T-helper 2 cell (primary cell): ENCODE measurements at places on chromosomes 6 and 20.

GRCh38 chr6:117605169-117605826, 3.0 kb upstream of the GOPC start:
- peak; percentile 79 for DNase-seq

GRCh38 chr6:131336596-131336995, 201.3 kb downstream of the AKAP7 start:
- no peak for DNase-seq

DNA sequence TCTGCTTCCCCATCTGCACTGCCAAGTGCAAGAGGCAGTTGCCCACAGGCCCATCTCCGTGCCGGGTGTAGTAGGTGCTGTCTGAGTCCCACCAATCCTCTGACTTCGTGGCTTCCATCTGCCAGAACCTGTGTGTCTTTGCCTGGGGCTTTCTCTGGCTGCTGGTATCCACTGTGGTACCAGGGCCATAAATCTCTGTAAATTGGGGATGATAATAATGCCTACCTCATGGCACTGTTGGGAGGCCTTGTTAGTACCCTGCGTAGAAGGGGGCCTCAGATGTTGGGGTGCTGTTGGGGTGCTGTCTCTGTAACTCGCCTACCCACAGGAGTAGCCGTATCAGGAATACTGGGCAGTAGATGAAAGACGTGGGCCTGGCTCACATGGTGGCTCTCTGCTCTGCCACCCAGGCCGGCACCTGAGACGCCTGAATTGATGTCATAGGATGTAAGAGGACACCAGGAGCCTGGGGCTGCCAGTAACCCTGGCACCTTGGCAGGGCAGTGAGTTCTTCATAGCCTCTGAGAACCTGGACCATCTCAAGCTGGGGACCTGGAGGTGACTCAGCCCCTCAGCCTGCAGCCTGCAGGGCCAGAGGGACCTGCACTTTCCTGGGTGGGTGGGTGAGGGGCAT, 94.1 kb upstream of the RNF24 start:
- no peak for DNase-seq

DNA sequence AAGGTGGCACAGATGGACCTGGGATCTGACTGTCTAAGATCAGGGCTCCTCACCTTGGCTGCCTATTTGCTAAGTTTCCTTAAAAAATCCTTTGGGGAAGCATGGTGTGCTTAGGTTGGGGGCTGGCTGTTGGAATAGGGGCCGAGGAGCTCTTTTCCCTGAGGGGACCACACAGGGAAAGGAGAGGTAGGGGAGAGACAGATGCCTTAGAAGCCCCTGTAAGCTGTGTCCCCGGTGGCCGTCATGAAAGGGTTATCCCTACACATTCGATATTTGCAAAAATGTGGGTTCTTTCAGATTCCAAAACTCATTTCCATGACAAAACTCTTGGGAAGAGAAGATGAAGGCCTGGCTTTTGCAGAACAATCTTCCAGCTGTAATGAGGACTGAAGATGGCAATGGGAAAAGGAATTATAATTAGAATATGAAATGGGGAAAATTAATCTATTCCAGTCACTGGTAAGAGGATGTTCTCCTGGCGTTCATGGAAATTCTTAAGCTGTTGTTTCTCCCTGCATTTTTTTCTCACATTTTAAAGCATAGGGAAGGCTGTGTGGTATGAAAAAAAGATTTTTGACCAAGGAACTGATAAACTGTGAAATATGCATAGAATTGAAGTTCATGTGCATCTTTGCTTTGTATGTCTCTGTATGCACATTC, 53.8 kb downstream of the TOX2 start:
- DNase-seq: no peak

GRCh38 chr20:4261333-4262284, 246.3 kb upstream of the RNF24 start:
- no peak for DNase-seq

DNA sequence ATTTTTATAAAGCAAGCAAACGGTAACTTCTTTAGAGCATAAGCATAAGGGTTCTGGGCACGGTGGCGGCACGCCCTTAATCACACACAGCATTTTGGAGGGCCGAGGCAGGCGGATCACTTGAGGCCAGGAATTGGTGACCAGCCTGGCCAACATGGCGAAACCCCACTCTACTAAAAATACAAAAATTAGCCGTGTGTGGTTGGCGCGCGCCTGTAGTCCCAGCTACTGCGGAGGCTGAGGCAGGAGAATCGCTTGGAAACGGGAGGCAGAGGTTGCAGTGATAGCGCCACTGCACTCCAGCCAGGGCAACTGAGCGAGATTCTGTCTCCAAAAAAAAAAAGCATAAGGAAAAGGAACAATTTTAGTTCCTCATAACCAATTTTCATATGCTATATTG, 2.6 kb downstream of the SENP6 start:
- DNase-seq: no peak

DNA sequence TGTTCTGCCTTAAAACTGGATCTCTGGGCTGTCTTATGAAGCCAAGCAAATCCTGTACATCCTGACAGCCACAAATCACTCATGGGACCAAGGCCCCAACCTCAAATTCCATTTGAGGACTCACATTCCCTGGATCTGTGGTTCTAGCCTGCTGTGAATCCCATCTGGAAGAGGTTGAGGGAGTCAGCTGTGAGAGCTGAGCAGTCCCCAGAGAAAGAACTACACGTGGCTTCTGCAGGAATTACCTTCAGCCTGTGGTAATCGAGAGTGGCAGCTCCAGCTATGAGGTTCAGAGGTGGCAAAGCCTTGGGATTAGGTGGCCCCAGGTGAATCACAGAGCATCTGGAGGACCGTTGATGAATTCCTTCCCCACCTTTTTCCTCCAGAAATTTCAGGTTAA, 245.2 kb downstream of the SLC24A3 start:
- no peak for DNase-seq

- DNase-seq: no peak
These were observed 91.7 kb downstream of the BMP7 start for GRCh38 chr20:57174737-57175136.

- no peak for DNase-seq
These were observed 4.2 kb downstream of the IL17A start for GRCh38 chr6:52190409-52190808.

GRCh38 chr6:140134224-140134623, 759.8 kb upstream of the CITED2 start:
- DNase-seq: no peak

DNA sequence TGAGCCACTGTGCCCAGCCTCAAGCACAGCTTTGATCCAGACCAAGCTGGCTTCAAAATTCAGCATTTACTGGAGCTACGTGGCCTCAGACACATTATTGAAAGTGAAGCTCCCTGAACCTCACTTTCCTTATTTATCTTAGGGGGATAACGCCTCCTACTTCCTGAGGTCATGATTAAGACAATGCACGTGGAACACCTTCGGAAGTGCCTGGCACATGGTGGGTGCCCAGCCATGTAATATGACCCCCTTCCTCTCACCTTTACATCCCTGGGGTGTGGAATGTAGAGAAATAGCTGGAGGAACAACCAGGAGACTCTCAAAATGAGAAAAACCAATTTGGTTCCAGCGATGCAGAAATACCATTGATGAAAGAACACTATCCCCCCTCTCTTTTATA, 1.6 kb upstream of the CLPS start:
- DNase-seq: no peak

DNA sequence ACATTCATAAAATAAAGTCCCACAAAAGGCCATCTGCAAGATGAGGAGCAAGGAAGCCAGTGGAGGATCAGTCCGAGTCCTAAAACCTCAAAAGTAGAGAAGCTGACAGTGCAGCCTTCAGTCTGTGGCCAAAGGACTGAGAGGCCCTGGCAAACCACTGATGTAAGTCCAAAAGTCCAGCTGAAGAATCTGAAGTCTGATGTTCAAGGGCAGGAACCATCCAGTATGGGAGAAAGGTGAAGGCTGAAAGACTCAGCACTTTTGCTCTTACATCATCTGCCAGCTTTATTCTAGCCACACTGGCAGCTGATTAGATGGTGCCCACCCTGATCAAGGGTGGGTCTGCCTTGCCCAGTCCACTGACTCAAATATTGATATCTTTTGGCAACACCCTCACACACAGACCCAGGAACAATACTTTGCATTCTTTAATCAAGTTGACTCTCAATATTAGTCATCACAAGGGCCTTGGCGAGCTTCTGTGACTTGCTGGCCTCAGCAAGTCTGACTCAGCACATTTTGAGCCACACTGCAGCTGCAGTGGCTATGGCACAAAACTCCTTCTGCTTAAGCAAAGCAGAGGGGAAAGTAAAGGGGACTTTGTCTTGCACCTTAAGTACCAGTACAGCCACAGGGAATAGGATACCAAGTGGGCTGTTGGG, 1370.3 kb upstream of the CITED2 start:
- DNase-seq: peak; percentile 55

GRCh38 chr20:38373231-38373867, 27.1 kb downstream of the LBP start:
- no peak for DNase-seq

- no peak for DNase-seq
These were observed 19.9 kb downstream of the PMEPA1 start for GRCh38 chr20:57689745-57690481.

GRCh38 chr6:122476131-122476530, 4.5 kb upstream of the SERINC1 start:
- DNase-seq: no peak

GRCh38 chr6:92117800-92118199, 1301.6 kb downstream of the EPHA7 start:
- no peak for DNase-seq

DNA sequence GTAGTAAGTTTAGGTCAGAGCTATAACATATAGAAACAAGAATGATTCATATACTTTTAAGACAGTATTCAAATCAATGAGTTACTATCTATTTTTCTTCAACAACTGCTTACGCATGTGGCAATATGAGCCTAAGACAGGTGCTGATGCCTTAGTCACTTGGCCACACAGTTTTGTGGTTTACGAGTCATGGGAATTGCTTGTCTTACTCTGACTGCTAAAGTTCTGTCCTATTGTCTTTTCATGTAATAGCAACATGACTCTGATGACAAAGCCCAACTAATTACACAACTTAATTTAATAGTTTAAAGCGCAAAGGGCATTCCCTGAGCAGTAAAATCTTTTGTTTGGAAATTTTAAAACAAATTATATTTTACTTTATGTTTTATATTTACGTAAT, 159.3 kb upstream of the CENPW start:
- peak; percentile 12 for DNase-seq

GRCh38 chr6:53461696-53462095, 83.2 kb downstream of the GCLC start:
- DNase-seq: no peak

- DNase-seq: no peak
These were observed 120.5 kb downstream of the SOD2 start for GRCh38 chr6:159572439-159573110.

DNA sequence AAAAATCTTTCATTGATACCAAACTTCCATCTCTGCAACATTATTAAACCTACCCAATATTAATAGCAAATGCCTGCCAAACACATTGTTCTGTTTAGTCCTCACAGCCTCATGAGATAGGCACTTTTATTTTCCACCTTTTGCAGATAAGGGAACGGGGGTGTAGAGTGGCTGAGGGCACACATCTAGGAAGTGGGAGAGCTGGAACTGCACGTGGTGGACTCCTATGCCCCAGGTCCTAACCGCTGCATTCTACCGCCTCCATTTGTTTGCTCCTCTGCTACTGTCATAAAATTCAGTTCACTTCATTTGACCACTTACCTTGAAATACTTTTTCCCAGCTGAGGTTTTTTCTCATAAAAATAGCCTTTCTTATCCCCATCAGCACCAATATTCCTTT, 7.6 kb downstream of the FAM217A start:
- no peak for DNase-seq

DNA sequence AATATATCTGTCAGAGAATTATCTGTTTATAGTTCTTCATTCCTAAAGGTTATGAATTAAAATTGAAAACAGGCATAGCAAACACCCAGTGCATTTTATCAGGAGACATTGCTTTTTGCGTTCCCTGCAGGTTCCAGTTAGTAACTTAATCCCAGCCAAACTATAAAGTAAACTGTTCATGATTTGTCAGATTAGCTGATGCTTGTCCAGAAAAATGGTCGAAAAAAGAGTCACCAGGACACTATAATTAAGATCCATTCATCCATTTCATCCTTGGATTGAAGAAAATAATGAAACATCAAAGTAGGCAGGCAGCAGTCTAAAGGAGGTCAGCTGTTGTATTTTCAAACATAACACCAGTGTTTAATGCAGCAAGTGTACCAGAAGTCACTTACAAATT, 75.9 kb downstream of the EPHA7 start:
- no peak for DNase-seq

DNA sequence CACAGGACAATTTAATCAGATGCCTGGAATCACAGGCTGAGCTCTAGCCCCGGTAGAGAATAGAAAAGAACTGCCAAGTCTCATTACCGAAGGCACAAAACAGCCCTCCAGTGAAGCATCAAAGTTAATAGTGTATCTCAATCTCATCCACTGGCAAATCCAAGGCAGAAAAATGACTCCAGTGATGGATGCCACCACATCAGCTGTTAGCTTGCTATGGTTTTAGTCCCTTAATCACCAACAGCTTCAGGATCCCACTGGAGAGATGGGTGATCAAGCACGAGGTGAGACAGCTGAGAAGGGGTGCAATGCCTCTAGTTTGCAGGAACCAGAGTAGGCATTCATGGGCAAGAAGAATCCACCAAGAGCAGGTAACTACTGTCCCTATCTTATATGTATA, 81.8 kb downstream of the STK35 start:
- DNase-seq: no peak

DNA sequence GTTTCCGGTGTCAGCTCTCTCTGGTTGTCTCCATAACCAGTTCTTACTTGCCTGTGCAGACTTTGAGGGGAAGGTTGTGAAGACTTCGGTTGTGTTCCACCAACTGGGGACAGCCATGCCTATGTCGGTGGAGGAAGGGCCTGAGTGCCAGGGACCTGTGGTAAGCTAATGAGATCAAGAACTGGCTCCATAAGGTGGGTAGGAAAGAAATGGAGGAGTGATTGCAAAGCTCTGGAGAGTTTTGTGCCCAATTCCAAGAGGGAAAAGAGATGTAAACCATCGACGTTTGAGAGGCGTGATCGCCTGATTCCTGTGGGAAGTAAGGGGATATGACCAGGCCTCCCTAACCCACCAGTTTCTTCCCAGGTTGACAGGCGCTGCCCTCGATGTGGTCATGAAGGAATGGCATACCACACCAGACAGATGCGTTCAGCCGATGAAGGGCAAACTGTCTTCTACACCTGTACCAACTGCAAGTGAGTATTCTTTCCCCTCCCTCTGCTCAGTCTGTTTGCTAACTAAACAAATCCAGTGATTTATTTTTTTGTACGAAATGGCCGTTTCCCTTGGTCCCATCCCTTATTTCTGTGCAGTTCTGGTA, 893 bp downstream of the POLR1H start:
- DNase-seq: no peak

GRCh38 chr6:139327038-139327437, 35.2 kb upstream of the TXLNB start:
- no peak for DNase-seq
